ENCODE measurements at places on chromosomes 1 and 21.

GRCh38 chr1:72281637-72282270 lies 585 bp downstream of the NEGR1 start:
- H3K27me3 ChIP-seq = no peaks in the 10 kb centered on the region
- H3K4me1 ChIP-seq = no peaks in the 10 kb centered on the region
- DNase-seq = no peak
- no peak overlapping the region for H3K27ac ChIP-seq

- no peaks in the 10 kb centered on the region for H3K27me3 ChIP-seq
- DNase-seq = no peak
- peaks cover 32% of the 10 kb centered on the region for H3K4me1 ChIP-seq
Measured at GRCh38 chr1:174999936-175000696, at the start of gene CACYBP. Gene CACYBP (plus strand): TSS chr1:174999947. CDS start chr1:175000181, 234 bp downstream.

GRCh38 chr1:3195966-3196515 lies 127.0 kb downstream of the PRDM16 start:
- no peak overlapping the region for H3K4me3 ChIP-seq
- H3K4me1 ChIP-seq = no peaks in the 10 kb centered on the region
- no peak for DNase-seq
- no peak overlapping the region for H3K27ac ChIP-seq

- no peaks in the 10 kb centered on the region for H3K27me3 ChIP-seq
- no peak overlapping the region for H3K27ac ChIP-seq
- H3K4me3 ChIP-seq = no peak overlapping the region
- H3K36me3 ChIP-seq = no peaks in the 10 kb centered on the region
- no peaks in the 10 kb centered on the region for H3K4me1 ChIP-seq
Measured at GRCh38 chr1:173342736-173343135, 134.4 kb upstream of the PRDX6 start.

DNA sequence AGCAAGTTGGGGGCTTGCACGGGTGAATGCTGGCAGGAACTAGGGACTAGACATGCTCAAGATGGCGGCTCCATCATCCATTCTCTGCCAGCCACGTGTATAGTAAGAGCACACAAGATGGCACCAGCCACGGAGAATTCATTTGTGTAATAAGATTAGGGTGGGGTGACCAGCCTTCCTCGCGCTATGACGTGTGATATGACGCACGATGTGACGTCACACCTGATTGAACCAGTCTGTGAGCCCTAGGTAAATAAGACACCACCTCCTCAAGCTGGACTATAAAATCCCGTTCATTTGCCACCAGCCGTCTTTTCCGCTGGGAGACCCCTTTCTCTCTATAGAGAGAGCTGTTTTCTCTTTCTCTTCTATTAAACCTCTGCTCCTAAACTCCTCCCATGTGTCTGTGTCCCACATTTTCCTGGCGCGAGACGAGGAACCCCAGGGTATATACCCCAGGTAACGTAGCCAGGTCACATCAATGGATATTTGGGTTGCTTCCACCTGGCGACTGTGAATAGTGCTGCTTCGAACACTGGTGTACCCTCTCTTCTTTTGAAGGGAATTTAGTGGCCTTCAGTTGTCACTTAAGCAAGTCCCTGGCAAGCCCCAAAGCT lies 18.1 kb upstream of the COG2 start:
- no peaks in the 10 kb centered on the region for H3K27me3 ChIP-seq
- H3K27ac ChIP-seq = no peak overlapping the region
- no peak overlapping the region for H3K4me3 ChIP-seq
- no peak for DNase-seq

- H3K27me3 ChIP-seq = no peaks in the 10 kb centered on the region
- no peaks in the 10 kb centered on the region for H3K36me3 ChIP-seq
- H3K4me3 ChIP-seq = no peak overlapping the region
- no peak for DNase-seq
- H3K4me1 ChIP-seq = no peaks in the 10 kb centered on the region
Measured at GRCh38 chr1:216437603-216438002, 14.4 kb upstream of the USH2A start.

- no peaks in the 10 kb centered on the region for H3K27me3 ChIP-seq
- no peaks in the 10 kb centered on the region for H3K36me3 ChIP-seq
- no peak for DNase-seq
Measured at GRCh38 chr1:230155021-230155420, 88.0 kb downstream of the GALNT2 start.

GRCh38 chr1:168390271-168390670 lies 109.6 kb downstream of the TBX19 start:
- DNase-seq = no peak
- no peaks in the 10 kb centered on the region for H3K36me3 ChIP-seq
- peaks cover 40% of the 10 kb centered on the region for H3K4me1 ChIP-seq
- no peak overlapping the region for H3K4me3 ChIP-seq
- no peaks in the 10 kb centered on the region for H3K27me3 ChIP-seq
- no peak overlapping the region for H3K27ac ChIP-seq

- H3K36me3 ChIP-seq = no peaks in the 10 kb centered on the region
- DNase-seq = no peak
- H3K27me3 ChIP-seq = no peaks in the 10 kb centered on the region
Measured at GRCh38 chr1:169201084-169201619, 94.7 kb downstream of the ATP1B1 start.

GRCh38 chr1:53376041-53376461 lies 48.2 kb upstream of the LRP8 start:
- no peaks in the 10 kb centered on the region for H3K27me3 ChIP-seq
- DNase-seq = no peak
- no peaks in the 10 kb centered on the region for H3K4me1 ChIP-seq
- no peak overlapping the region for H3K27ac ChIP-seq
- H3K36me3 ChIP-seq = no peaks in the 10 kb centered on the region
- no peak overlapping the region for H3K4me3 ChIP-seq

DNA sequence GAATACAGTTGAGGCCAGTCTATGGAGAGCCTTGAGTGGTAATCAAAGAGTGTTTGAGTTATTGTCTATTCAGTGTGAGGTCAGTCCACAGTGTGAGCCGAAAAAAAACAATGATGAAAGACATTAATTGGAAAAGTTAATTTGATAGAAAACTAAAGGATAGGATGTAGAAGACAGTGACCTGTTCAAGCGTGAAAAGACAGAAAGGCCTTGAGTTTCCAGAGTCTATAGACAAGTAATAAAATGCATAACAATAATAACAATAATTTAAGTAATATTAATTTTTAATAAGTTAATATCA lies 90.4 kb downstream of the SLC30A10 start:
- H3K27me3 ChIP-seq = no peaks in the 10 kb centered on the region
- H3K36me3 ChIP-seq = no peaks in the 10 kb centered on the region
- no peaks in the 10 kb centered on the region for H3K4me1 ChIP-seq
- no peak for DNase-seq
- no peak overlapping the region for H3K4me3 ChIP-seq
- H3K27ac ChIP-seq = no peak overlapping the region

- H3K27me3 ChIP-seq = no peaks in the 10 kb centered on the region
- H3K4me1 ChIP-seq = no peaks in the 10 kb centered on the region
- H3K27ac ChIP-seq = no peak overlapping the region
- DNase-seq = no peak
- no peak overlapping the region for H3K4me3 ChIP-seq
- H3K36me3 ChIP-seq = no peaks in the 10 kb centered on the region
Measured at GRCh38 chr1:18198260-18198659, 90.7 kb downstream of the IGSF21 start.

DNA sequence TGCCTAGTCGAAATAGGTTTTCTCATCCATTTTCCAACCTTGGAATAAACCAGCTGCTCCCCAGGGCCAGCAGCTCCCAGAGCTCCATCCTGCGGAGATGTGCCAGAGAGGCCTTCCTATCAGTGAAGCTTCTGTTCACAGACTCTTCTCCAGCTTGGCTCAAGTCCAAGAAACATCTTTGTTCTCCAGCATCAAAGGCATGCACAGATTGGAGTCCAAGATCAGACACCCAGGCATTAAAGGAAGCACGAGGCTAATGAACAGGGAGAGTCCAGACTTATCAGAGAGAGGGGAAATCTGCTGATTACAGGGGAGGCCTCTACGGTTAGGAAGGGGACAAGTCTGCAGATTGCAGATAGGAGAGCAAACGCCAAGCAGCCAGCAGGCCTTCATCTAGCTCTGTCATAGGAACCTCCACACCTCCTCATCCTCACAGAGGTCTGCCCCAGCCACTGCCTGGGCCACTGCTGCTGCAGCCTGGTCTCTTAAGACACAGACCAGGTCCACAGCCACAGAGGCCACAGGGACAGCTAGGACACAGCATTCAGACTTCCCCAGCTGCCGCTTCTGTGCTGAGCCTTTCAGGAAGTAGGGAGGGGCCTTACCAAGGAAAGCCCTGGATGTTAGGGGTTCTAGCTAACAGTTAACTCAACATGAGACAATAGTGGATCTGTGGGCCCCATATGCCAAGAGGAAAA lies 3.4 kb downstream of the PRR9 start:
- H3K27me3 ChIP-seq = no peaks in the 10 kb centered on the region
- no peak for DNase-seq
- H3K27ac ChIP-seq = no peak overlapping the region
- H3K4me1 ChIP-seq = no peaks in the 10 kb centered on the region

DNA sequence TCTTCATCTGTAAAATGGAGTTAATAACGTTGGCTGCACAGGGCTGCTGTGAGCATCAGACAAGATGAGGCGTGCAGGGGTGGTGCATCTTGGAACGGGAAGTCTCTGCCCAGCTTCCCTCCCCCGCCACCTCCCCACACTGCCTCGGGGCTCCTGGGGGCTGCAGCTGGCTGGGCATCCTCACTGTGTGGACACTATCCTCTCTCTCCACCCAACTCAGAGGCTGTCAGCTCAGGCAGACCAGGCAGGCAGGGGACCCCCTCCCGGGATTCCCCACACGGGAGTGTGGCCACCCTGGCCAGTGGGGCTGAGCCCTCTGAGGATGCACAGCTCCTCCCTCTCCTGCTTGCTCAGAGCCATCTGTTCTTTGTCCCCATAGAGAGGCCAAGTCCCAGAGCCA lies 122.7 kb downstream of the CCDC185 start:
- H3K27me3 ChIP-seq = no peaks in the 10 kb centered on the region
- H3K36me3 ChIP-seq = no peaks in the 10 kb centered on the region
- no peak overlapping the region for H3K4me3 ChIP-seq
- no peak for DNase-seq

GRCh38 chr1:227273557-227273956 lies 44.7 kb downstream of the CDC42BPA start:
- no peak for DNase-seq
- H3K27ac ChIP-seq = no peak overlapping the region
- no peak overlapping the region for H3K4me3 ChIP-seq
- H3K4me1 ChIP-seq = no peaks in the 10 kb centered on the region
- no peaks in the 10 kb centered on the region for H3K36me3 ChIP-seq
- no peaks in the 10 kb centered on the region for H3K27me3 ChIP-seq

DNA sequence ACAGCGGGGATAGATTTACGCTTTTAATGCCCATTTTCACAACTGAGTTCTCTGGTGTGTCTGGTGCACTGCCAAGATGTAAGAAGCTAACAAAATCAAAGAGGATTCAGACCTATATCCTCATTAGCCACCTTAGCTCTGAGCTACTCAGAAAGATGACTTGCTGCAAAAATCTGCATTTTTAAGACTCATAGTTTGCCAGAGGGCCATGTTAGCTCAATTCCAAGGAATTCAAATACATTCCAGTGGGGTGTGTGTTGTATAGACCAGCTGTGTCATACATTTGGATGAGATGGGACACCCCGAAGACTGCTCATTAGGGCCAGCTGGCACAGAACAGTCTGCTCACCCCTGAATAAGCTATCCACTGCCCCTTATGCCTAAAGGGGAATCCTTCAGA lies 8.9 kb downstream of the DENND2D start:
- H3K27ac ChIP-seq = no peak overlapping the region
- peaks cover 99% of the 10 kb centered on the region for H3K4me1 ChIP-seq

DNA sequence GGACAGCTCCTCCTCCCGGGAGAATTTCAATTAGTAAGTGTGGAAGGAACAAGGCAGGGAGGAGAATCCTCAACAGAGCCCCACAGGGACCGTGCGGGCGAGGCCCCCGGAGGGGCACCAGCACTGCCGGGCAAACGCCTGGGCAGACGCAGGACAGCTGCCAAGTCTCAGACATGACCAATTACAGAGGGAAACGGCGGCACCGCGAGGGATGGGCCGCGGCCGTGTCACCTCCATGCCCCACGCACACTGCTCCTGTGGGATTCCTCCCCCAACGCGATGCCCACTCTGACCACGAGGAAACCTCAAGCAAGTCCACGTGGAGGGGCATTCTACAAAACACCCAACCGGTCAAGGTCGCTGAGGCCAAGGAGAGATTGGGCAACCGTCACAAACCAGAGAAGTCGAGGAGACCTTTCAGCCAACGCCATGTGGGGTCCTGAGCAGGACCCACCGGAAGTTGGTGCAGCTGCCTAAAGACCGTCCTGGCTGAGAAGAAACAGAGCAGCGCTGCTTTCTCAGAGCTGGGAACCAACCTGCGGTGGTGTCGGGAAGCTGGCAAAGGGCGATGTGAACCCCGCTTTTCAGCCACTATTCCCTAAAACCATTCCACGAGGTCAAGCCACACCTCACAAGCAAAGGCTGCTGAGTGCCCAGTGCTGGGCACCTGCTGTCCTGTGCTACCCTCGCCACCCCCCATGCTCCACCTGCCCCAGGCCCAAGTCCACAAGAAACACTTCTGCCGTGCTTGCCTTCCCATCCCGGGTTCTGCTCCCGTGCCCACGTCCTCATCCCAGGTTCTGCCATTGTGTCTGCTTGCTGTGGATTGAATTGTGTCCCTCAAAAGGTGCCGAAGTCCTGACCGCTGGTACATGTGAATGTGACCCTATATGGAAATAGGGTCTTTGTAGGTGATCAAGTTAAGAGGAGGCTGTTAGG lies 1.4 kb upstream of the KRTAP10-4 start:
- no peak overlapping the region for H3K4me3 ChIP-seq
- H3K36me3 ChIP-seq = no peaks in the 10 kb centered on the region
- H3K27ac ChIP-seq = no peak overlapping the region

GRCh38 chr1:54365398-54365797 lies 40.8 kb downstream of the SSBP3 start:
- DNase-seq = no peak
- H3K27me3 ChIP-seq = no peaks in the 10 kb centered on the region
- H3K4me1 ChIP-seq = peaks cover 4% of the 10 kb centered on the region
- no peak overlapping the region for H3K4me3 ChIP-seq
- no peak overlapping the region for H3K27ac ChIP-seq

DNA sequence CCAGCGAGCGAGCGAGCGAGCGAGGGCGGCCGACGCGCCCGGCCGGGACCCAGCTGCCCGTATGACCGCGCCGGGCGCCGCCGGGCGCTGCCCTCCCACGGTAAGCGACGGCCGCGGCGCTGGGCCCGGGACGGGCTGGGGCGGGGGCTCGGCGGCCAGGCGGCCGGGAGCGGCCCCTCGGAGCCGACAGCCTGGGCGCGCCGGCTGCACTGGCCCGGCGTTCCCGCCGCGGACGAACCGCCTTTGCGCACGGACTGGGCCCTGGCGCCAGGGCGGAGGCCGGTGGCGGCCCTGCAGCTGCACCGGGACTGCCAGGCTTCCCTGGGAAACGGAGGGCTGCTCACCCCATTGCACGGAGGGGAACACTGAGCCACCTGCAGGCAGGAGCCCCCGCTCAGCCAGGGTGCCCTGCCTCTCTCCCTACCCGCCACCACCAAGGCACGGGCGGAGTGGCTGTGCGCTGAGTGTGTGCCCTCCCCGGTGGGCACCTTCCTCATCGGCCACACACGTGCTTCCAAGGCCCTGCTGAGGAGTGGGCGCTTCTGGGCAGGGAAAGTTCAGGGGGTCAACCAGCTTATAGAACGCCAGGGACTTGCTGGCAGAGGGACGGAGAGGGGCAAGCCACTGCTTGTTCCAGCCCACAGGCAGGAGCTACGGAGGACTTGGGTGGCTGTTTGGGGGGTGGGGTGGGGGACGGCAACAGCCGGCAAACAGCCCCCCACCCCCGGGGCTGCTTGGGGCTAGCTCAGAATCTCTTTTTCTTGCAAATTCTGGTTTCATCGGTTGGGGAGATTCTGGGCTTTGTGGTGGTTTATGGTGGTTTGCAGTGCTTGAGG lies 532 bp downstream of the CSF1 start:
- H3K27me3 ChIP-seq = no peaks in the 10 kb centered on the region
- H3K27ac ChIP-seq = peak overlapping the region; percentile 64
- H3K4me3 ChIP-seq = peak overlapping the region; percentile 71

All from CD8-positive, alpha-beta memory T cell (primary cell).